ENCODE measurements at places on chromosomes 7 and 10.

DNA sequence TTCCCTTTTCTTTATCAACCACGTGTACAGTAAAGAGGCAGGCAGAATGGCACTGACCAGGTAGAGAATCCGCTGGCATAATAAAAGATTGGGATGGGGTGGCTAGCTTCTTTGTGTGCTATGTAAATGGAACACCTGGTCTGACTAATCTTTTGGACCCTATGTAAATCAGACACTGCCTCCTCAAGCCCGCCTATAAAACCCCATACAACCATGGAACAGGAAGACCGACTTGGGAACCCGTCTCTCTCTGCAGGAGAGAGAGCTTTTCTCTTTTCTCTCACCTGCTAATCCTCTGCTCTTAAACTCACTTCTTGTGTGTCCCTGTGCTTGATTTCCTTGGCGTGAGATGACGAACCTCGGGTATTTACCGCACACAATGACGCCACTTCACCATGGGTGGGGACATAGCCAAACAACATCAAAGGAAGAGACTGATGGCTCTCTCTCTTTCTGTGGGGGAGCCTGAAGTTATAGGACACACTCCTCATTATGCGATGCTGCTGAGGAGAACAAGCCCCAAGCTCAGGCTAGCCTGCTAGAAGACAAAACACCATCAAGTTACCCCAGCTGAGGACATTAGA lies 94.2 kb downstream of the ARL5B start:
- no peak for DNase-seq

GRCh38 chr10:121919666-121920065 lies 8.2 kb downstream of the ATE1 start:
- no peak for DNase-seq

- no peak for DNase-seq
Measured at GRCh38 chr10:124675261-124675660, 68.9 kb downstream of the FAM53B start.

GRCh38 chr7:96685755-96686154 lies 23.9 kb downstream of the SEM1 start:
- no peak for DNase-seq

DNA sequence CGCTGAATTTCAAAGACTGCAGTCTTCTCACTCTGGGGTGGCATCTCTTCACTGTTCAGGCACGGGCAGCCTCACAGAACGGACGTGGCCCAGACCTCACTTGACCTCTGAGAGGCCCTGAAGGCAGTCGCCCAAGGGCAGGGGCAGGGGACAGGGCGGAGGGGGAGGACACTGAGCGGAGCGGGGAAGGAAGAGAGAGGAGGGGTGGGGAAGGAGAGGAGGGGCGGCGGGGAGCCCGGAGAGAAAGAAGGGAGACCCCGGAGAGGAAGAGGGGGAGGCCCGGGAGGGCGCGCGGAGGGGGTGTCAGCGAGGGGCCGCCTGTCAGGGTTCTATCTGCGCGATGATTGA lies 58.7 kb upstream of the COMTD1 start:
- no peak for DNase-seq
